ENCODE measurements at places on chromosomes 3 and 15.

GRCh38 chr15:60844511-60845174 is 365.7 kb upstream of the ICE2 start:
- DNase-seq, result no peak

DNA sequence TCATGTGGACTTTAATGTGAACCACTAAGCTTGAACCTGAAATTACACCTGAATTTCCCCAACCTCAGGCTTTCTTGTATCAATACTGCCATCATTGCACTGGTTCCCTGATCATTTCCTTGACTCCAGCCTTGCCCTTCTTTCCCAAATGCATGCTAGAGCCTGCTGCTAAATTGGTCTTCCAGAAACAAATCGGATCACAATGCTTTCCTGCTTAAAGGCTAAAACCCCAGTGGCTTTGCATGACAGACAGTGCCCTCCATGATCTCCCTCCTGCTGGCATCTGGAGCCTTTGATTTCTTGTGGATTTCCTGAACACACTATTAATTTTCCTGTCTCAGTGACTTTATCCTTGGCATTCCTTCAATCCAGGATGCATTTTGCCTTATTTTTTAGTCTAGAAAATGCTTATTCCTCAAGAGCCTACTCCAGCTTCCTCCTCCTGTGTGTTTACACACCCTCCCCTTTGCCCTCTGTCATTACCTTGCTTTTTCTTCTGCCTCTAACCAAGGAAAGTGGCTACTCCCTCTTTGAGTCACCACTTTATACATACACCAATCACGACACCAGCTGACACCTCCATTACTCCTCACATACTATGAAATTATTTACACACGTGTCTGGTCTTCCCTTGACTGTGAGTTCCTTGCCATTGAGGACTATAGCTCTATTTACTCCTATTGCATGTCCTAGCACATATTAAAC is 214.6 kb downstream of the KCNAB1 start:
- no peak for DNase-seq

- DNase-seq, result no peak
Observed at GRCh38 chr3:134366928-134367811, 7.1 kb downstream of the AMOTL2 start.

DNA sequence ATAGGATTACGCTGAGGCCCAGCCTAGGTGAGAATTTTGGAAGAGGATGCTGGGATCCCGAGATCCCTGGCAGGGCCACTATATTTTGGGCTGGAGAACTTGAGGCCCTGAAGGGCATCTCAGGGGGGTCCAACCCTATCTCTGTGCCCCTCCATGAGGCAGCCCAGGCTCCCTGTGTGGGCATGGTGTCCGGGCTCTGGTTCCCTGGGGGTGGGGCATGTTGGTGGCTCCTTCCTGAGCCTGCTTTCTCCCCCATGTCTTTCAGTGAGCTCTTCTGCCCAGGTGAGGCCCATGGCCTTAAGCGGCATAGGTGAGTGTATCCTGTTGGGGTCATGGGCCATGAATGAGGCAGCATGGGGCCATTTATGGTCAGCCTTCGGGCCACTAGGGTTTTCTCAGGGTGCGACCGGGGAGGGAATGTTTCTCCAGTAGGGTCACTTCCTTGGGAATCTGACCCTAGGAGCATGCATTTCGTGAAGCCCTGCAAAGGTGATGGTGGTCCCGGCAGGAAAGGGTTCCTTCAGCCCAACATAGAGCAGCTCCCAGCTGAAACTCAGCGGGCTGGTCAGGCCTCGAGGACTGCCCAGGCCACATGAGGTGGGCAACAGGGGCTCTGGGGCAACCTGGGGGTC is 191.3 kb downstream of the UBE3A start:
- DNase-seq, result no peak

DNA sequence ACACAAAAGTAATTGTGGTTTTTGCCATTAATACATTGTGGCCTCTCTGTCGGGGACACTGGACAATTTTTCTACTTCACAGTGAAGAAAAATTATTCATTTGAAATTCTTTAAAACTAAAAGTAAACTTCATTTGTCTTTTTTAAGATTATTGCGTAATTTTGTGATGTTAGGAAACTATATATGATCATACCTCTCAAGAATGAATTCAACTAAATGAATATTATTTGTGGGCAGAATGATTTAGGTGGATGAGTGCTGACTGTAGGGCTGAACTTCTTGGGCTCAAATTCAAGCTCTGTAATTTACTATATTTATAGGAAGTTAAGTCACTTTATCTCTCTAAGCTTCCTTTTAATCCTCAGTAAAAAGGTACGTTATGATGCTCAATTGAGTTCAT is 441.2 kb downstream of the ROBO1 start:
- DNase-seq, result no peak

GRCh38 chr15:35445891-35446290 is 100.1 kb downstream of the DPH6 start:
- no peak for DNase-seq

DNA sequence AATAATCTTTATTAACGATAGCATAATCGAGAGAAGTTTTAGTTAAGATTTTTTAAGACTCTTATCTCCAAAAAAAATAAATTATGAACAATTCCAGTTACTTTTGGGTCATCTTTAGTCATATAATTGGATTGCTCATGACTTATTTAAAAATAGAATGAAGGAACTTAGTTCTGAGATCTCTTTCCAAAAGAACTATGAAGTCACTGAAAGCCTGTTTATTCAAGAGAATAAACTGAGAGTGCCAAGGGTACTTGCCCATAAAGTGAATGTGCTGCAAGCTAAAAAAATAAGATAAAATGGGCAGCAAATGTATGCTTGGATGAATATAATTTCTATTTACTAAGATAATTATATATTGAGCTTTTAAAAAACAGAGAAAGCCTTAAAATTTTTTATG is 176.5 kb upstream of the PLSCR5 start:
- DNase-seq, result no peak

DNA sequence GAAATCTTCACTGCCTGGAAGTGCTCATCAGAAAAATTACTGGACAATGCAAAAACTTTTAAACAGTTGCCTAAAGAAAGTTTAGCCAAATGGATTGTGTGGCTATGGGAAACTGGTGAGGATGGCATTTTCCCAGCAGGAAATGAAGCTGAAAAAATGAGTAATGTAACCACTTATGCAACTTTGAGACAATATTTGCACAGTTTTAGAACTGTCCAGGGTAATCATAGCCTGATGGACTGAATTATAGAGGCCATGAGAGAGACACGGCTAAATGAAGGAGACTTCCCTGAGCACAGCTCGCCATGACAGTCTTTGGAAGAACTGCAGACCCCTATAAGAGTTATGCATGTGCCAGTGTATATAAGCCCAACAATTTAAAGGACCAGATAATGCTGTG is 881.5 kb downstream of the VGLL3 start:
- DNase-seq, result no peak

GRCh38 chr3:7172996-7173395 is 312.1 kb downstream of the GRM7 start:
- no peak for DNase-seq

- DNase-seq, result no peak
Observed at GRCh38 chr3:28923994-28924393, 356.9 kb upstream of the RBMS3 start.

DNA sequence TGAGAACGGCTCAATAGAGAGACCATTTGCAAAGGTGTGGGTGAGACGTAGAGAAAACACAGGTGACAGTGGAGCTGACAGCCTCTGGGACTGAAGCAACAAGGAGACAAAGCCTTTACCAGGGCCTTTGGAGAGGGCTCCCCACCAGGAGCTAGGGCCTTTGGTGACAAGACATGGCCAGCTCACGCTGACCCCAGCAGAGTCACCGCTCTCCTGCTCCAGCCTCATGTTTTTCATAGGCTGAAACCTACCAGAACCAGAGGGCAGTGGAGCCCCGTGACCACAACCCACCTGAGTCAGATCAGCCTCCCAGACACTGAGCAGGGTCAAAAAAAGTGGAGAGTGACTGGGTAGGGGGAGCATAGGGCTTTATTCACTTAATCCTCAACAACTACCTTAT is 214.7 kb downstream of the SHQ1 start:
- no peak for DNase-seq

DNA sequence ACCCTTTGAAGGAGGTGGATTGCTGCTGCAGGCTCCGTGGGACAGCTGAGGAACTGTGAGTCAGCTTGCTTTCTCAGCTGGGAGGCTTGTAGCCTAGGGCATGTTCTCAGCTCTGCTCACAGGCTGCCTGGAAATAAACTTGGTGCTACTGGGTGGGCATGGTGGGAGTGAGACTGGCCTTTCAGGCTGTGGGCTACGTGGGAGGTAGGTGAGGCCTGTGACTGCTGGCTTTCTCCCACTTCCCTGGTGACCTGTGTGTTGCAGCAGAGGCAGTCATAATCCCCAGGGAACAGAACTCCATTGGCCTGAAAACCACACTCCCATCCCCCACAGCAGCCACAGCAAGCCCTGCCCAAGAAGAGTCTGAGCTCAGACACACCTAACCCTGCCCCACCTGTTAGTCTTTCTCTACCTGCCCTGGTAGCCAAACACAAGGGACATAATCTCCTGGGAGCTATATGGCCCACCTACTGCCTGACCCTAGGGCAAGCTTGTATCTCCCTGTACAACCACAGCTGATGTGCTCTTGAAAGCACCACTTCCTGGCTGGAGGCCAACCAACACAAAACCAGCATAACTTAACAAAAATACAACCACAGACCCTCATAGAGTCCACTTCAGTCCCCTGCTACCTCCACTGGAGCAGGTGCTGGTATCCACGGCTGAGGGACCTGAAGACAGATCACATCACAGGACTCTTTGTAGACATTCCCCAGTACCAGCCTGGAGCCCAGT is 236.5 kb downstream of the SQOR start:
- DNase-seq, result no peak

GRCh38 chr3:128488636-128488990 is 4.4 kb downstream of the GATA2 start:
- no peak for DNase-seq

- DNase-seq, result no peak
Observed at GRCh38 chr3:161737171-161737570, 240.6 kb downstream of the OTOL1 start.

DNA sequence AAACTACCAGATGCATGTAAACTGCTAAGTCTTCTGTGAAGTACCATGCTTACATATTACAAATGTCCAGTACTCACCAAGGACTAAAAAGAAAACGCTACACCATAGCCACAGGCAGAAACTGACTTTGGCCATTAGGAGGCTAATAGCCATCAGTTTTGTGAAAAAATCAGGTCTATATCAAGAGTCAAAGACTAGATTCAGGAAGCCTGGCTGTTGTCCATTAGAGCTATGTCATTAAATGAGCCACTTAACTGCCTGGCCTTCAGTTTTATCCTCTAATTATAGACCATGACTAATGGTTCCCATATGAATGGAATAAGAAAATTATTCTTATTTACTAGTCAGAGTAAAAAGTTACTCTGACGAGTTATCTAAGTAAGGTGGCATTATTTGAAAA is 144.1 kb downstream of the VPS13C start:
- no peak for DNase-seq

DNA sequence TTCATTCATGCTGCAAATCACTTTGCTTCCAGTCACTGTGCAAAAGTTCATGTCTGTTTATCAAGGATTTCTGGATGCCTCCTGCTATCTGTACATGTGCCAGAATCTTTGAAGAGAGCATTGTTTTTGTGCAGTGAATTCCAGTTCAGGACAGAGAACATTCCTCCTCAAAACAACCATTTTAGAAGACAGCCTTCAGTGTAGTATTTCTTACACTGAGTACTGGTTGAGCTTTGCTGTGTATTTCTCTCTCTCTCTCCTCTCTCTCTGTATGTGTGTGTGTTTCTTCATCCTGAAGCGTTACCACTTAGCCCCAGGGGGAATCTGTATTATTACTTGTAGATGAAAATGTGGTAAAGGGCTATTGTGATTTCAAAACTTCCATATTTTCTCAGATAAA is 123.8 kb upstream of the CHL1 start:
- DNase-seq, result no peak

- no peak for DNase-seq
Observed at GRCh38 chr15:65088643-65089021, 12.1 kb downstream of the KBTBD13 start.

DNA sequence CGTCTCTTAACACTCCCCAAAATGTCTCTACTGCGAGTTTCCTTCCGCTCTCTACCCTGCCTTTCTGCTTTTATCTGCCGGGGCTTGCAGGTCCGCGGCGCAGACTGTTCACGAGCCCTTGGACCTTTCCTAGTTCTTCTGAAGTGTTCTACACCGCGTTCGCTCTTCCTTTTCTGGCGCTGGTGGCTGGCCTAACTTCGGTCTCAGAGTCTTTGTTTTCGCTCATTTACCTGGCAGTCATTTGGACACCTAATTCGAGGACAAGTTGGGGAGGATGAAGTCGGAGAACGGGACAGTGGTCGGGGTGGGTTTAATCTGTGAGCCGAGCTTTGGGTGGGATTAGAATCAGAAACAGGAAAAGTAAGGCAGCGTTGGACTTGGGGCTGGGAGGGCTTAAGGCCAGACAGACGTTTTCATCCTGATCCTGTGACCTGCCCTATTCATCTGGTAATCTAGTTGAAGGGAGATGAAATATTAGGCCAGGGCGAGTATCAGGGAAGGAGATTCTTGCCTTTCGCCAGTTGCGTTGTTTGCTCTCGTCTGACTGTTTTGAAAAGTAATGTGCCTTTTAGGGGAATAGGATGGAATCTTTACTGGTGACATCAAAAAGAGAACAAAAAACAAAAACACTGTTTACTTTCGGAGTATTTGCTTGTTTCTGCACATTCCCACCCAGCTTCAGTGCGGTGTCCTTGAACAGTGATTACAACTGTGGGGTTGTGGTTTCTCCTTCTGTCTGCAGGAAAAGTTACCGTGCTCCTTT is 1.8 kb downstream of the DIPK2A start:
- peak; percentile 21 for DNase-seq

DNA sequence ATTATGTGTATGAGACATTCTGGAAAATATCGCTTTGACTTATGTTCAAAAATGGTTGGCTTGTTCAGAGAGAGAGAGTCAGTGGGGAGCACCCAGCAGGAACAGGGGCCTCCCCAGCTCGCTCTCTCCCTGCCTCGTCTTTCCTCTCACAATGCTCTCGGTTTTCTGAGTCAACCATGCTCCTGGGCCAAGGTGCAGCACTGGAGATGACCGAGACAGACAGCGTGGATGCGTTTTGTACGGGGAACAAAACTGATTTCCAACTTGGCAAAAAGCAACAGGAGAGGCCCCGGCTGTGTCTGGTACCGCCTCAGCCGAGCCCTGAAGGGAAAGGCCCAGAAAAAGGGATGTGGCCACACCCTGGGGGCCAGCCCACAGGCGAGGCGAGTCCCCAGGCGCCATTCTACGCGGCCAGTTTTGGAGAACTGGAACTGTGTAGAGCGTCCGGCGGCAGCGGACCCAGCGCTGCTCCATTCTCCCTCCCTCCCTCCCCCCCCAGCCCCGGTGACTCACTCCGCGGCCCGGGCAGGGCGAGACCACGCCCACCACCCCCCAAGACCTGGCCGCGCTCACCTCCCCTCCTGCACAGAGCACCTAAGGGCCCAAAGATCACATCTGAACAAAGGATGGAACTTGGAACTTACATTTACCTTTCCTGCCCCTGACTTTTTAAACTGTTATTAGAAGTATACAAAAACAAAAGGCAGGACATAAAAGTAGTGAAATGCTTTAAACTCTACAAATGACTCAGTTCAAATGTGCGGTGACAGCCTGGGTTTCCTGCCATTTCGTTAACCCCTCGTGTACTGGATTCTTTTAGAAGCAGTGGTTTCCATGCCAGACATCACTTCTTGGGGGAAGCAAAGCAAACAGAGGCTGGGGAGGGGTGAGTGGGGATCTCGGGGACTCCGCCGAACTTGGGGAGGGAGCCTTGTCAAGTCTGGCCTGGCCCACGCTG is 12.7 kb downstream of the ATP10A start:
- DNase-seq, result peak; percentile 54

Data from stimulated activated CD8-positive, alpha-beta memory T cell treated with anti-CD3 and anti-CD28 coated beads, Interleukin-4, amount 100 ng/mL, for 24 hours (primary cell).